ENCODE measurements at places on chromosomes 1 and 21. TPM values are rescaled to one million over a fixed set of nuclear protein-coding genes. Genes with fewer than 3 reads are reported as not detected.

The KRTAP13-2 gene
- total RNA-seq = not detected

The FBXO44 gene
- total RNA-seq = 28.1 TPM

The BEND5 gene
- total RNA-seq = 0.89 TPM

The SYTL1 gene
- 142 TPM for total RNA-seq

The S100B gene
- total RNA-seq = 16.5 TPM

The FCRL3 gene
- not detected for total RNA-seq

The LCE3D gene
- total RNA-seq = 25.6 TPM

The ALG14 gene
- 0.80 TPM for total RNA-seq

The A3GALT2 gene
- total RNA-seq = not detected

The TRABD2B gene
- 1.7 TPM for total RNA-seq

The AVPR1B gene
- not detected for total RNA-seq

The OPTC gene
- total RNA-seq = not detected

The RHOU gene
- total RNA-seq = 5.5 TPM

The SLC25A33 gene
- total RNA-seq = 4.2 TPM

The SYPL2 gene
- 0.34 TPM for total RNA-seq

The ZNF124 gene
- 15.1 TPM for total RNA-seq

The RALGPS2 gene
- 25.3 TPM for total RNA-seq

The TOMM20 gene
- total RNA-seq = 116 TPM

The LORICRIN gene
- total RNA-seq = 257 TPM

The ATAD3B gene
- total RNA-seq = 24.8 TPM

The ITLN1 gene
- total RNA-seq = not detected

The IRF6 gene
- 233 TPM for total RNA-seq

The SETSIP gene
- total RNA-seq = not detected

The MAP10 gene
- total RNA-seq = 1.0 TPM

The CD34 gene
- total RNA-seq = 20.7 TPM

The TTLL10 gene
- total RNA-seq = not detected

The GSTM1 gene
- not detected for total RNA-seq

The SLC9A1 gene
- 28.1 TPM for total RNA-seq

The B3GALT5 gene
- 4.5 TPM for total RNA-seq

The CD84 gene
- total RNA-seq = 2.5 TPM

The FCER1G gene
- 2.3 TPM for total RNA-seq

The KIF17 gene
- total RNA-seq = 5.6 TPM
